H54 (cell line): ENCODE measurements at places on chromosomes 16 and 17.

DNA sequence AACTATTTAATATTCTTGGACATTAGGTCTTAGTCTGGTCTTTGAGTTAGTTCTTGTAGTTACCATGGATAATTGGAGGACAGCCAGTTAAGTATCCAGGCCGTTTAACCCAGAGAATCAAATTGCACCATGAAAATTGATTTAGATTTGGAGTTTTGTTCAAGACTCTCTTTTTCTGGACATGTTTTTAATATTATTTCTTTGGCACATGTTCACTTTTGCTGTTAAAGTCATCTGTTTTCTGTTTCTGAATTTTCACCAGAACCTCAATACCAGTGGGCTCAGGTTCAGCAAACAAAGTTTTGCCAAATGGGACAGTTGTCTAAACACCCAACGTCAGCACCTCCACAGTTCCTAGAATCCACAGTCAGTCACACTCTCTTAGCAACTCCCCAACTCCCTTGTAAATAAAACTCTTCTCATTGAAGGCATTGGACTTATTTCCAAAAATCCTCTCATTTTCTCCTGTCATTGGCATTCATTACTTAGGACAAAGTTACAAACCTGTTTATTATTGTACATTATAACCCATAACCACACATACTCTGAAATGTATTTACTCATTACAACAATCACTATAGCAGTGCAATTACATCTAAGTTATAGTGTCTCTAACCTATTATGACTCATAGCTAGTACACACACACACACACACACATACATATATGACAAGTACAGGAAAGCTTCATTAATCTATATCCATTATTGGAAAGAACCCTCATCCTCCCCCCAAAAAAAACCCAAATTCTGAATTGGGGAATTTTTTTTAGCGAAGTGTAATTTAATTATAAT is 33.5 kb upstream of the DNAH9 start:
- no peak for DNase-seq

- DNase-seq, result no peak
These were observed 2.0 kb upstream of the ALDH3A1 start for GRCh38 chr17:19750020-19750572.

DNA sequence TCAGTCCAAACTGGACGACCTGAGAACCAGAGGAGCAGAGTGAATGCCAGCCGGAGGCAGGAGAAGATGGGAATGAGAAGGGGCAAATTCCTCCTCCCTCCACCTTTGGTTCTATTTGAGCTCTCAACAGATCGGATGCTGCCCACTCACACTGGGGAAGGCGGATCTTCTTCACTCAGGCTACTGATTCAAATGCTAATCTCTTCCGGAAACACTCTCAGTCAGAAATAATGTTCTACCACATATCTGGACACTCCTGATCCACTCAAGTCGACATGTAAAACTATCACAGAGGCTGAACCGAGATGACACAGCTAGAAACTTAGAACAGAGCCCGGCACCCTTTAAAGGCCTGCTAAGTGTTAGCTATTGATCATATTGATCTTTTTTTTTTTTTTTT is 57.4 kb upstream of the GRIN2A start:
- DNase-seq, result no peak

DNA sequence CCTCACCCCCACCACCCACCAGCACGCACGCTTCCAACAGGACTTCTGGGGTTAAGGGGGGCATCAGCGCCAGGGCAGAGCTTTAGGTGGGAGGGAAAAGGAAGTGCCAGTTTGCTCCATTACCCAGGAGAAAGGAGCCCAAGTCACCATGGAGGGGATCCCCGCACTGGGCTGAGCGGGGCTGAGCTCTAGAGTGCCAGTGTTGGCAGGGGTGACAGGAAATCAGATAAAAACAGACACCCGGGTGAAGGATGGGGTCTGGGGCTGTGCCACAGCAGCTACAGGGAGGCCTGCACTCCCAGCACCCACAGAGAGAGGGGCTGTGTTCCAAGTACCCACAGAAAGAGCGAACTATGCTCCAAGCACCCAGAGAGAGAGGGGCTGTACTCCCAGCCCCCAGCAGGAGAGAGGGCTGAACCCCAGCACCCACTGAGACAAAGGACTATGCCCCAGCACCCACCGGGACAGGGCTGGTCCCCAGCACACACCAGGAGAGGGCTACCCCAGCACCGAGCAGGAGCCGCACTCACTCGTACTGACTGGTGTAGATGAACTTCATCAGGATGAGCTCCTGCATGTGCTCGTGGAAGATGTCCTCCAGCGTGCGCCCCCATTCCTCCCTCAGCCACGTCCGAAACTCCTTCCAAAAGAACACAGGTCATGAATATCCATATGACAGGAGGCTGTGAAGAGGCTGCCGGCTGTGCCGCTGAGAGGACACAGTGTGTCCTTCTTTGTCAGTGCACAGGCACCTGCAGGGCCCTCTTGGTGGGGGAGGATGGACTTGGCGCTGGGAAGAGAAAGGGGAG is 18.6 kb upstream of the C16orf95 start:
- no peak for DNase-seq

DNA sequence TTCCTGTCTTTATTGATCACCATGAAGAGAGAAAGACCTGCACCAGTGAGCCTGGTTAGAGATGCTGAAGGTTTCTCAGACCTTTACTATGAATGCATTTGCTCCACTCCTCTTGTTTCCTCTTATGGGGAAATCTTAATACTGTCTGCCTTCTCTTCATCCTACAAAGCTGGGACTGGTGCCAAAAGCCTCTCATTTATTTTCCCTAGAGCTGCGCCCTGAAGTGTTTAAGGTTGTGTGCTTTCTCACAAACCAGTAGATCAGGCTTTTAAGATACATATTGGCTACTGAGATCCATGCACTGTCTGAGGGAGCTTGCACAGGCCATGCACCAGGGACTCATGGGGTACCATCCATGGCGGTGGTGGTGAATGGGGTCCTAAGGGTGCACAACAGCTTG is 286.1 kb upstream of the PMFBP1 start:
- no peak for DNase-seq

DNA sequence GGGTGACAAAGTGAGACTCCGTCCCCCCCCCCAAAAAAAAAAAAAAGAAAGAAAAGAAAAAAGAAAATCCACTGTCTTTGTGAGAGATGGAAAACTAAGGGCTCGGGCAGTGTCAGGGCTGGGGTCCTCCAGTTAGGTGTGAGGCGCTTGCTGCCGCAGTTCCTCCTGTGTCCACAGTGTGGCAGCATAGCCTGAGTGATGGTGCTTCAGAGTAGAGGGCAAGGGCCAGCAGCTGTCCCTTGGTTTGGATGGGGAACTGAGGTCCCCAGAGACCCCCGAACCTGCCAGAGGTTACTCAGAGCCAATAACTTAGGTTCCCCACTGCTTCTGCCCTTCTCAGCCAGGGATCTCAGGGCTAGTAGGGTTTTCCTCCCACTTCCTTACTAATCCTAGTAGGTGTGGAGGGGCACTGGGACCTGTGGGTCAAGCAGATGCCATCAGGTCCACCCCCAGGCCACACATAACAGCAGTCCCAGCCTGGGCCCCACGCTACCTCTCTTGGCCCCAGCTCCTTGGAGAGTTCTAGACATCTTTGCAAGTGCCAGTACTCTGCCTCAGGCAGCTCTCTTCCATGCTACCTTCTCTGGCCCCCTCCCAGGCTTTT is 7.9 kb upstream of the LLGL1 start:
- DNase-seq, result peak; percentile 94

DNA sequence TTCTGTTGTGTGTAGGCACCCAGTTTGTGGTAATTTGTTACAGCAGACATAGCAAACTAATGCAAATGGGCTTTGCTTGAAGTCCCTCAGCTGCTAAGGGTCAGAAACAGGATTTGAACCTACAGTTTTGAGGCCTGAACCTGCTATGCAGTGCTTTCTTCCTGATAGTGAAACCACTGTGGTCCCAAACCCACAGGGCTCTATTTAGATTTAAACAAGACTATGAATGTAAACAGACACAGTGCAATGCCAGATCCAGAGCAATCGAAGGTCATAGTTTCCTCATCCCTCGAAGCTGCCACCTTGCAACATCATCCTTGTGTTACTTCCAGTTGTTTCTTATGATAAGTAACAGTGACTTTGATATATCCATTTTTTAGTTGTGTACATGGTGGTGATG is 630.2 kb downstream of the WWOX start:
- no peak for DNase-seq

GRCh38 chr17:15912416-15912955 is 32.4 kb upstream of the ADORA2B start:
- no peak for DNase-seq

GRCh38 chr16:14366974-14367707 is 262.9 kb downstream of the PARN start:
- DNase-seq, result no peak

DNA sequence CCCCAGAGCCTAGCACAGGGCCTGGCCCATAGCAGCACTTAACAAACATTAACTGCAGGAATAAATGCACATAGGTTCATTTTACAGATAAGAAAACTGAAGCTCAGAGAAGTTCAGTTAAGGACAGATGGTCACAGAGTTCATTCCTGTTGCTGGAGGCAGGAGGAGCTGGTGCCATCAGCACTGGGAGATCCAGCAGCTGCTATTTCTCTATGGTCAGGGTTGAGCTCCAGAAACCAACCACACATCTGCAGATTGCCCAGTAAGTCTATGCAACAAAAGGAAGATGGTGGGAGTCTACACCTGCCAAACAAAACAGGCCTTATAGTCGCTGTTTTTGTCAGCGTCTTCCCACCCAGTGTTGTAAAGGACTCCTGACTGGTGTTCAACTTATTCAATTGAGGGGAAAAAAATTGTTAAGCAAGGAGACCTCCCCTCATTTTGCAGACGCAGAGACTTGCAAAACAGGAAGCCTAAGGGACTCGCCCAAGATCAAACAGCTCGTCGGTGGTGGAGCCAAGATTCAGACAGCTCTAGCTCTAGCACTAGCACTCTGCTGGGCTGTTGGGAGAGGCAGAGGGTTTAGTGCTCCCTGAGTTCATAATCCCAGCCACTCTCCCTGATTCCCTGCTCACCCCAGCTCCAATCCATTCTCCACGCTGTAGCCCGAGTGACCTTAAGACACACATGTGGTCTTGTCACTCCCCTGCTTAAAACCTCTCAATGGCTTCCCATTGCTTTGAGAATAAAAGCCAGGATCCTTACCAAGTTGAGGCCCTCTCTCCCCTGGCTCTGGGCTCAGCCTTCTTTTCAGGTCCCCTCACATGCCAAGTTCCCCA is 9.0 kb downstream of the NOG start:
- DNase-seq, result no peak

- no peak for DNase-seq
These were observed 49.4 kb downstream of the CCDC42 start for GRCh38 chr17:8695241-8695640.

DNA sequence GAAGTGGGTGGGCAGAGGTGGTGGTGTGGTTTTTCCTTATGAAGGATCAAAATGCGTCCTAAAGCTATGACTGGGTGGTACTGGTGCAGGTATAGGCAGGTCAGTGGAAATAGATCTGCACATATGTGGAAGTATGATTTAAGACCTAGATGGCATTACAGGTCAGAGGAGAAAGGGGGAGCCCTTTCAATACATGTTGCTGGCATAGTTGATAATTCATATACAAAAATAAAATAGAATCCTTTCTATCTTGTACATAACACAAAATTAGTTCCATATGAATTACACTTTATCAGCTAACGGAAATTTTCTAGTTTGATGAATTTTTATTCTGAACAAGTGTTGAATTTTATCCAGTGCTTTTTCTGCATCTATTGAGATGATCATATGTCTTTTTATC is 20.8 kb upstream of the PIK3R5 start:
- DNase-seq, result no peak

GRCh38 chr16:48591976-48592375 is 18.0 kb downstream of the N4BP1 start:
- DNase-seq, result no peak

DNA sequence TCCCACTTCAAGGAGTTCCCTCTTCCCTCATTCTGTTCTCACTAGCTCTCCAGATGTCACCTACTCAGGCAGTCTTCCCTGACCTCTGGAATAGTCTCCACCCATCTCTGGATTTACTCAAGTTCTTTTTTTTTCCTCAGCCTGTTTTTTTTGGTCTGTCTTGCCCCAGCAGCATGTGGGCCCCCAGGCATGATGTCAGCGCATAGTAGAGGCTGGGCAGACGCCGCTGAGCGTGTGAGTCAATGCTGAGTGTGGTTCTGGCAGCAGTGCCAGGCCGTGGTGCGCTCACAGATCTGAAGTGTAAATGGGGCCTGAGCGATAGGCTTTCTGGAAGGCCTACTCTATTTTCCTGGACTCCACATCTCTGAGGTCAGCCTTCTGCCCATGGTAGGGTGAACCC is 2.7 kb upstream of the KCNJ18 start:
- DNase-seq, result peak; percentile 73

- DNase-seq, result no peak
These were observed 182.5 kb downstream of the ZNF18 start for GRCh38 chr17:11814655-11815262.

- DNase-seq, result no peak
These were observed 58.5 kb downstream of the XYLT1 start for GRCh38 chr16:17412221-17412620.

GRCh38 chr17:82092995-82093751 is 4.9 kb downstream of the FASN start:
- no peak for DNase-seq

- no peak for DNase-seq
These were observed 54.2 kb upstream of the IL34 start for GRCh38 chr16:70592106-70592571.

- peak; percentile 54 for DNase-seq
These were observed 5.1 kb upstream of the C17orf113 start for GRCh38 chr17:42055496-42055895.

GRCh38 chr16:84753412-84754326 is 53.9 kb downstream of the USP10 start:
- no peak for DNase-seq

DNA sequence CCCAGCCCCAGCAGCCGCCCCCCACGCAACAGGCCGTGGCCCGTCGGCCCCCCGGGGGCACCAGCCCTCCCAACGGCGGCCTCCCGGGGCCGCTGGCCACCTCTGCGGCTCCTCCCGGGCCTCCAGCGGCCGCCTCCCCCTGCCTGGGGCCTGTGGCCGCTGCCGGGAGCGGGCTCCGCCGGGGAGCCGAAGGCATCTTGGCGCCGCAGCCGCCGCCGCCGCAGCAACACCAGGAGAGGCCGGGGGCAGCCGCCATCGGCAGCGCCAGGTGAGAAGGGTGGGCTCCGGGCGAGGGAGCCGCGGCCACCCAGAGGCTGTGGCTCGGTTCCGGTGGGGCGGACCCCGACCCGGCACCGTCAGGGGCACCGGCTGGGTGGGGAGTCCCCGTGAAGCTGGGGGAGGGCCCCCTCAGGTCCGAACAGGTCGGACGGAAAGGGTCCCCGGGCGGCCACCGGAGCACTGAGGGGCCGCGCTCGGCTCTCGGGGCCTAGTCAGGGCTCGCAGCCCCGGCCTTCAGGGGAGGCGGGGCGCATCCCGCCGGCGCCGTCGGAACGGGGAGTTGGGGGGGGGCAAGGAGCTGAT is 583 bp downstream of the ATXN2L start:
- no peak for DNase-seq

GRCh38 chr16:85853547-85854545 is 45.1 kb upstream of the IRF8 start:
- DNase-seq, result no peak

GRCh38 chr16:12259651-12260050 is 283.1 kb downstream of the SNX29 start:
- no peak for DNase-seq
